Renal pelvis (tissue), 12 donors: ENCODE measurements at places on chromosomes 16 and 17.

- DNase-seq, result no peak
These were observed 275.1 kb upstream of the HSBP1 start for GRCh38 chr16:83532634-83533033.

DNA sequence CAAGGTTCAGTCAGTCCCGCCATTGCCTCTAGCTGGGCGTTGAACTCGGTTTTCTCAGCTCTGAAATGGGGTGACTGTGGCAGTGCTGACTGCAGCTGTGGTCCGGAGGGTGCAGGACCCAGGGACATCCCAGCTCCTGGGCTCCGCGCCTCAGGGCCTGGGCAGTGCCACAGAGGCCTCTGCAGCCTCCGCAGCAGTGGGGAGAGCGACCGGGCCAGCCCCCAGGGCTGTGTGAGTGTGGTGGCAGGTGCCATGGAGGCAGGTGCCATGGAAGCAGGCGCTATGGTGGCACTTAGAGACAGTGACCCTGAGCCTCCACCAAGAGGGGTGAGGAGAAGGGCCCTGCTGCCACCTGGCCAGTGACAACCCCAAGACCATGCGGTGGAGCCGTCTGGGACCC is 30.9 kb downstream of the ZNF469 start:
- DNase-seq, result no peak

DNA sequence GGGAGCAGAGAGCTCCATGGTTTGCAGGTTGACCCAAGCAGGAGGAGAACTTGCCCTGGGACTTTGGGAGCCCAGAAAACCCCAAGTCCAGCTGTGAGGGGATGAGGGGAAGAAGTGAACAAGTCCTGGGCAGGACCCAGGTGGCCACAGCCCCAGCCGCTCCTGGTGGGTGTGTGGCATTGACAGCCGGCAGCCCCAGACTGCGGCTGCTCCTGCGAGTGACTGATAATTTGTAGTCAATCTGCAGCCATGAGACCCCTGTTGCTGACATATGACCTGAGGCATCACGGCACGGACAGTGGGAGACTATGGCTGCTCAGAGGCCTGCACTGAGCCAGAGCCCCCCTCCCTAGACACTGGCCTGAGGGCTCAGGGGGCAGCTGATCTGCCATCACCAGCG is 66.4 kb downstream of the PRMT7 start:
- DNase-seq, result no peak

GRCh38 chr17:50355701-50356341 is 9.9 kb downstream of the XYLT2 start:
- DNase-seq, result no peak

GRCh38 chr16:10514369-10515055 is 65.9 kb downstream of the EMP2 start:
- peak; percentile 52 for DNase-seq

GRCh38 chr16:21656795-21657768 is 4.7 kb upstream of the IGSF6 start:
- no peak for DNase-seq

DNA sequence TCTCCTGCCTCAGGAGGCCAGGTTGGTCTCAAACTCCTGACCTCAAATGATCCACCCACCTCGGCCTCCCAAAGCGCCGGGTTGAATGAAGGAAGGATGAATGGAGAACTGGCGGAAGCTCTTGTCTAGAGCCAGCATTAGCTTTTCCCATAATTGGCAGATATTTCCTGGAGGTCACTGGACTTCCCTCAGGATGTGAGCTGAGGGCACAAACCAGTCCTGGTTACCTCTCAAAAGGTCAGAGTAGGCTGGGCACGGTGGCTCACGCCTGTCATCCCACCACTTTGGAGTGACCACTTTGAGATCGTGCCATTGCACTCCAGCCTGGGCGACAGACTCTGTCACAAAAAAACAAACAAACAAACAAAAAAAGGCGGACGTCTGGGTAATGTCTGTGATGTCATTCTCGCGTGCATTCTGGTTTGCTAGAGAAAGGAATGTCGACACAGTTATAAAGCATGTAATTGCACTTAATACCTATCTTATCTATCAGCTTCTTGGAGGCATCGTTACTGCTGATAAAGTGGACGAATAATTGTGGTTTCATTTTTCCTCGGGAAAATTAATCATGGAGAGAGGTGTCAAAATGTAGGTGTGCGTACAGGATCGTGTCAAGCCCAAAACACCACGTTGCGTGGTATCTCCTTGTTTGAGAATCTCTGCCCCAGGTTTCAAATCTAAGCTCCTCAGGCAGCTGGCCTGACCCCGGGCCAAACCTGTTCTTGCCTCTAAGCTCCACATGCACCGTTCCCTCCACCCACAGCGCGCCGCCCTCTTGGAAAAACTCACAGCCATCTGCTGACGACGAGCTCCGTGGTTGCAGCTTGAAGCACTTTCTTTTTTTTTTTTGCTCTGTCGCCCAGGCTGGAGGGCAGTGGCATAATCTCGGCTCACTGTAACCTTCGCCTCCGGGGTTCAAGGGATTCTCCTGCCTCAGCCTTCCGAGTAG is 6.4 kb upstream of the CRK start:
- no peak for DNase-seq

- DNase-seq, result peak; percentile 87
These were observed at the start of gene CACNG3 for GRCh38 chr16:24255456-24256371. TSS of gene CACNG3 (plus strand) at chr16:24256335. CDS start at chr16:24256755, 420 bp downstream.

DNA sequence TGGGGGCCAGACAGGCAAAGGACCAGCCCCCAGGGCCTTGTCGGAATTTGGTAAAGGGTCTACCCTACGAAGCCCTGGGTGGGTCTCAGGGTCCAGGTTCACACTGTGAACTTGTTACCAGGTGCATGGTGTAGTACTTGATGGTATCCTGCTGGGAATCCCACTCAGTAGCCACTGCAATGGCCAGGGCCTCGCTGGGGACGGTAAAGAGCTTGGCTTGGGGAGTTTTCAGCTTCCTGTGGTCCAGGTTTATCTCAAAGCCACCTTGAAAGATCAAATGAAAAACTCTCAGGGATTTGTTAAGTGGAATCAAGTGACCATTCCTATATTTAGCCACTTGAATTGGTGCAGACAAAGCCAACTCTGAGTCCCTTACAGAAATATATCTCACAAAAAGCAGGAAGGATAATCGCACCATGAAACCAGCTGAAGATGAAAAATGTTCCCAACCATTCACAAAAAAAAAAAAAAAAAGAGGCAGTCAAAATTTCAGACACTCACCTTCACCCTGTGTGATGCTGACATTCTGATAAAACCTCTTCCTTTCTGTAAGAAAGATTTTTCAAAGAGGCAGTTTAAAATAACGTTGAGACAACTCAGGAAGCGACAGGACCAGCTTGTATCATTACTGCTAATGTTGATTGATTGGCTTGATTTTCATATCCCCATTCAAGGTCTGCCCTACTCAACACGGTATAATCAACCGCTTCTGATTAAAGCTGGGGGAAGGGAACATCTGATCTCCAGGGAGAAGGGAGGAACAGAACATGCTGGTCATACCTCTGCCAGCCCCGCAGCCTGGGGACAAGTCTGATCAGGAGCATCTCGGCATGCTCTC is 10.6 kb downstream of the ATPAF2 start:
- DNase-seq, result no peak

- no peak for DNase-seq
These were observed 6.3 kb upstream of the IGF2BP1 start for GRCh38 chr17:48990882-48991357.

GRCh38 chr16:54652201-54652770 is 278.4 kb upstream of the IRX5 start:
- no peak for DNase-seq

DNA sequence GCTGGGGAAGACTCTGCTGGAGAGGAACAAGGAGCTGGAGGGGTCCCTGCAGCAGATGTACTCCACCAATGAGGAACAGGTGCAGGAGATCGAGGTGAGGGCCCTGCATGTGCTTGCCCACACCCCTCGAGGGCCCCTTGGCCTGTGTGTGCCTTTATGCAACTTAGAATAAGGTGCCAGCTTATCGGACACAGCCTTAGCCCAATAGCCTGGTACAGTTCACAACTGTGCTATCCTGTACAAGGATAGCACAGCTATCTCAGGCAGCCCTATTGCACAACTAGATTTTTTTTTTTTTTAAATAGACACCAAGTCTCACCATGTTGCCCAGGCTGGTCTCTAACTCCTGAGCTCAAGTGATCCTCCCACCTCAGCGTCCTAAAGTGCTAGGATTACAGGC is 12.1 kb downstream of the CDR2L start:
- DNase-seq, result no peak

DNA sequence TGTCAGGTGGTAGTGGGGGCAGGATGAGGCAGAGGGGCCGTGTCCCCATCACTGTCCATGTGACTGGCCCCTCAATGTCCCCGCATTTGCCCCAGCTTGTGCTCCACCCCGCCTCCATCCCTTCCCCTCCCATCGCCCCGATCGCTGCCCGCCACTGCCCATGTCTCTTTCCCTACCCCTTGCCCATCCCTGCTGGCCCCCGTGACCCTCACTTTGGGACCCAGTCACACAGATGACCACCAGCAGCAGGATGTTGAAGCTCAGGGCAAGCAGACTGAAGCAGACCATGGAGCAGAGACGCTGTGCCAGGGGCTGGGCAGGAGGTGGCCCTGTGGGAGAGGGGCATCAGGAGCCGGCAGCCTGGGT is 6.1 kb downstream of the ASGR2 start:
- no peak for DNase-seq

DNA sequence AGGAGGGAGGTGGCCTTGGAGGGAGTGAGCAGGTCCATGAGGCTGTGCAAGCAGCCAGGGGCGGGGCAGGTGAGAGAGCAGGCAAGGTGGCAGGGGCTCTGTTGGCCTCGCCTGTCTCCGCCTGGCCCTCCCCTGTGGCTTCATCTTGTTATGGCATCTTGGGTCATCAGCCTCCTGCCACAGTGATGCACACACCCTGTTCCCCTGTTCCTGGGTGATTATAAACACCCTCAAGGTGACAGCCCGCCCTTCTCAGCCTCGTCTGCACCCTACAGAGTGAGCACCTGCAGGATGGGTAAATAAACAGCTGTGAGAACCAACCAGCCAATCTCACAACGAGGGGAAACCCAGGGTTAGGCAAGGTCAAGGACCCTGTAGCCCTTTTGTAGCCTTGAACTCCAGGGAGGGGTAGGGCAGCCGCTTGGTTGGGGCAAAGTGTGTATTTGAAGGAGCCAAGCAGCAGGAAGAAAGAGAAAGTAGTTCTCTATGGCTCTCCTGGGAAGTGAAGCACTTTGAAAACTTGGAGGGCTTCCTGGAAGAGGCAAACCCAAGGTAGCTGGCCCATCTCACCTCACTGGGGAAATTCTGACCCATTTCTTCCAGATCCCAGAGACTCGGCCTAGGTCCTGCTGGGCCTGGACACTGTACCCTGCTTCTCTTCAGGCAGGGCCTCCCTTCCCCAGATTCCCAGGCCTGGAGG is 60.6 kb downstream of the NT5M start:
- no peak for DNase-seq

DNA sequence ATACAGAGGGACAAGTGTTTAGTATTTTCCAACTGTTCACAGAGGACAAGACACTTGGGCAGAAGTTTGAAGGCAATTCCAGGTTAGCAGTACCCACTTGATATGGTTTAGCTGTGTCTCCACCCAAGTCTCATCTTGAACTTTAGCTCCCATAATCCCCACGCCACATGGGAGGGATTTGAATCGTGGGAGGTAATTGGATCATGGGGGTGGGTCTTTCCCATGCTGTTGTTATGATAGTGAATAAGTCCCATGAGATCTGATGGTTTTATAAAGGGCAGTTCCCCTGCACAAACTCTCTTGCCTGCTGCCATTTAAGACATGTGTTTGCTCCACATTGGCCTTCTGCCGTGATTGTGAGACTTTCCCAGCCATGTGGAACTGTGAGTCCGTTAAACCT is 668.9 kb downstream of the MAF start:
- no peak for DNase-seq

- no peak for DNase-seq
These were observed 103.1 kb upstream of the DYNLRB2 start for GRCh38 chr16:80437707-80438106.

- DNase-seq, result no peak
These were observed 32.3 kb downstream of the BRCA1 start for GRCh38 chr17:43092901-43093300.

DNA sequence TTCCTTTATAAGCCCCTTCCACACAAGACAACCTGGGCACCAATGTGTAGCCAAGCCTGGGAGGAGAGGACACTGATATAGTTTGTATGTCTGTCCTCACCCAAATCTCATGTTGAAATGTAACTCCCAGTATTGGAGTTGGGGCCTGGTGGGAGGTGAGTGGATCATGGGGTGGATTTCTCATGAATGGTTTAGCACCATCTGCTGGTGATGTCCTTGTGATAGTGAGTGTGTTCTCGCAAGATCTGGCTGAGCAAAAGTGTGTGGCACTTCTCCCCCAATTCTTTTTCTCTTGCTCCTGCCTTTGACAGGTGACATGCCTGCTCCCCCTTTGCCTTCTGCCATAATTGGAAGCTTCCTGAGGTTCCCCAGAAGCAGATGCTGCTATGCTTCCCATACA is 135.8 kb downstream of the USP31 start:
- DNase-seq, result no peak

DNA sequence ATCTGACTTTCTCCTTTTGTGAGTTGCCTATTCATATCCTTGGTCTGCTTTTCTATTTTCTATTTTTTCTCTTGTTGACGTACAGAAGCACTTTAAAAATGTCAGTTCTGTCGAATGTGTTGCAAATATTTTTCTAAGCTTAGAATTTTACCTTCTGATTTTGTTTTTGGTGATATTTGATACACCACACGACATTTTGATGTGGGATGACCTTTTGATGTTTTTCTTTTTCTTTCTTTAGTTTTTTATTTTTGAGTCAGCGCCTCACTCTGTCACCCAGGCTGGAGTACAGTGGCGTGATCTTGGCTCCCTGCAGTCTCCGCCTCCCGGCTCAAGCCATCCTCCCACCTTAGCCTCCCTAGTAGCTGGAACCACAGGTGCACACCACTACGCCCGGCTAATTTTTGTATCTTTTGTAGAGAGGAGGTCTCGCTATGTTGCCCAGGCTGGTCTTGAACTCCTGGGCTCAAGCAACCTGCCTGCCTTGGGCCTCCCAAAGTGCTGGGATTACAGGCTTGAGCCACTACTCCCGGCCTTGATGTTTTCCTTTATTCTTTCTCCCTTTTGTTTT is 39.6 kb downstream of the WSB1 start:
- DNase-seq, result no peak

- no peak for DNase-seq
These were observed 28.5 kb downstream of the CMIP start for GRCh38 chr16:81473066-81473488.

DNA sequence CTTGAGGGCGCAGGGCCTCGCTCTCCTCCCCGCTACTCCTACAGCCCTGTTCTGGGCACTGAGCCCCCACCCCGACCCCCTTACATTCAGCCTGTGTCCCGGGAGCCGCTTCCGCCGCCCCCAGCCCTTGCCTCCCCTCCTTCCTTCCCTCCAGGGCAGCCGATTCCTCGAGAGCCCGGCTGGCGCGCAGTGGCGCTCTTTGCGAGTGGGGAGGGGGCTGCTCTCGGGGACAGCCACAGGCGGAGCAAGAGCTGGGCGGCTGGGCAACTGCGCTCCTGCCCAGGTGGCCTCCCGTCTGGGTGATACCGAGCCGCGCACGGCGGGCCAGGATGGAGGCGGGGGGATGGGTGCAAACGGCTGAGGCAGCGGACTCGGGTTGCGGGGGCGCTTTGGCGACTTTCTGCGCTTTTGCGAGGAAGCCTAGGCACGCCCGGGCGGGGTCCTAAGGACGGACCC is 1.2 kb downstream of the MMP15 start:
- no peak for DNase-seq

- no peak for DNase-seq
These were observed 34.7 kb downstream of the BAHCC1 start for GRCh38 chr17:81429821-81430551.

GRCh38 chr16:20263138-20263855 is 64.0 kb downstream of the GP2 start:
- no peak for DNase-seq

- no peak for DNase-seq
These were observed 105.2 kb downstream of the RPTOR start for GRCh38 chr17:80649672-80650330.
